Endothelial cell of umbilical vein (primary cell): ENCODE measurements at places on chromosomes 4 and X. TPM values are rescaled to one million over a fixed set of nuclear protein-coding genes. Genes with fewer than 3 reads are reported as not detected.

Gene PABPC5
- 0.42 and 0.44 TPM in 2 replicates for total RNA-seq

- no peak for DNase-seq
These were observed 72.6 kb downstream of the DMD start for GRCh38 chrX:33138677-33139249.

DNA sequence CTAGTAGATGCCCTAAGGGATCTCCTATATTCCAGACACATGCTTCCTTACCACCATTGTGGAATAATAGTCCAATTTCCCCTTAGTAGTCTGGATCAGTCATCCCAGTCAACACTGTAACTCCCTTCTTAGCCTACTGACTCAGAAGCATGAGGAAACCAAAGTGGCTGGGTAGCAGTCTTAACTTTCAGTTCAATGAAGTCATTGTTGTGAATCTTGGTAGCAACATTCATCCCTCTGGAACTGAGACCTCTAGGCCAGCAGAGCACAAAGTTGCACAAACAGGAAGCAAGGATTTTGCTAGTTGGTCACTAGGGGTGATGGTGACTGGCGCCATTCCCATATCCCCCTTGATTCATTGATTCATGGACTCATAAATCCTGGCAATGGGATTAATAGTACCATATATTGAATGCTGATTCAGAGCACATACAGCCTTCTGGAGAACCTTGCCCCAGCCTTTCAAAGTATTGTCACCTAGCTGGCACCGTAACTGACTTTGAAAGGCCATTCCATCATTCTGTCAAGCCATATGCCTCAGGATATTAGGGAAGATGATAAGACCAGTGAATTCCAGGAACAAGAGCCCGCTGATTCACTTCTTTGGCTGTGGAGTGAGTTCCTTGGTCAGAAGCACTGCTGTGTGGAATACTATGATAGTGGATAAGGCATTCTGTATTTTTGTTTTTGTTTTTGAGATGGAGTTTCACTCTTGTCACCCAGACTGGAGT is 19.7 kb upstream of the GPAT3 start:
- DNase-seq: peak; percentile 19

DNA sequence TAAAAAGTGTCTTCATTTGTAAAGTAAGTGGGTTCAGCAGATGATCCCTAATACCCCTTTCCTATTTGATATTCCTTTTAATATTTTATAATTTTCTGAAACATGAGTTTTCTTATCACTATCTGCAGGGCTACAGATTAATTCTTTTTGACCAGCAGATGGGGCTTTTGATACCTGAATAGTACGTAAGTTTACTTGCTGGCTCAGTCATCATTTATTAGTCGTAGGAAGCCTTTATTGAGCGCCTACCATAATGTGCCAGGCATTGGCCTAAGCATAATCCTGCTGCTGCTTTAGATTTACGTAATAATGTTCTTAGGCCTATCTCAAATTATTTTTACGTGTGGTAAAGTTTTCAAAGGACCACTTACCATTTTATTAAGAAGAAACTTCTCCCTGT is 33.1 kb downstream of the OSTC start:
- DNase-seq: peak; percentile 51

DNA sequence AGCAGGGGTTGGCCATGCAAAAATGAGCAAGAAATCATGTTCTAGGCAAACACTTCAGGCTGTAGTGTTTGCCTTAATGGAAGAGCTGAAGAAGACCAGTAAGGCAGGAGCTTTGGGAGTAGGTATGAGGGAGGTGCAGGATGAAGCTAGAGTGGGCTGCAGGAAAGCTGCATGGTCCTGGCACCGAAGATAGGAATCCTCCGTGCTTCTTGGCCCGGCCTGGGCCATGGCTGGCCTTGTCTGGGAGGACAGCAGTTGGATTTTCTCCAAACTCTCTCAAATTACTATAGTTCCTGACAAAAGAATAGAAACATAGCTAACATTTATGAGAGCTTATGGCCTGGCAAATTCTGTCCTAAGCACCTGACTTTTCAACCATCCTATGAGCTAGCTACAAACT is 116.5 kb downstream of the UCHL1 start:
- peak; percentile 29 for DNase-seq

- no peak for DNase-seq
These were observed 55.1 kb downstream of the SH3RF1 start for GRCh38 chr4:169215656-169216055.

GRCh38 chr4:1522606-1523005 is 116.4 kb upstream of the NKX1-1 start:
- no peak for DNase-seq

DNA sequence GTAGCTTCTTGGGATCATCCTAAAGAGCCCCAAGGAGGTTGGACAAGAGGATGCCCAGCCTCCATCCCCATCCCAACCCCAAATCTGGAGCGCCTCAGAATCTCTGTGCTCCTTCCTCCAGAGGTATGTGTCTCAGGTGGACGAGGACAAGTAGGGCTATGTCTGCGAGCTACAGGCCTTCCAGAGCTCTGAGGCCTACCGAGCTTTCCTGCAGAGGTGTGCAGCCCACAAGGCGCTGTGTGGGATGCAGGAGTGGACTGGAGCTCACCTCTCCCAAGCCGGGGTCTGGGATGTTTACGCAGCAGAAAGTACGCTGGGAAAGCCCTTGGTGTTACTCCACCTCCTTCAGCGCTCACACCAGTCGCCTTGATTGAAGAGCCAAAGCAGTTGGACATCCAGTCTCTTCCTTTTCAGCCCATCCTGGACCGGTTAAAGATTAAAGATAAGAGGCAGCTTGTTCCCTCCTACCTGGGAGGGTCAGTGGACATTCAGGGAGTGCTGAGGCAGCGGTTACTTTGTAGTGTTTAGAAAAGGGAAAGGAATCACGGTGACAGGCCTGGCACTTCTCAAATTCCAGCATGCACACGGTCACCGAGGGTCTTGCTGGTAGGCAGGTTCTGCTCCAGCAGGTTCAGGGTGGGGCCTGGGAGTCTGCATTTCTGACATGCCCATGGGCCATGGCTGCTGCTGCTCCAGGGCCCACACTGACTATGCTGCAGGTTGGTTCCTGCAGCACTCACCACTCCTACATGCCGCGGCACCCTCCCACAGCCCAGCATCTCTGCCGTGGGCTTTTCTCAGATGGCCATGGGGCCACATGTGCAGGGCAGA is 29.5 kb upstream of the JAKMIP1 start:
- DNase-seq: no peak

- DNase-seq: no peak
These were observed 127.0 kb downstream of the CCNG2 start for GRCh38 chr4:77284036-77284435.

DNA sequence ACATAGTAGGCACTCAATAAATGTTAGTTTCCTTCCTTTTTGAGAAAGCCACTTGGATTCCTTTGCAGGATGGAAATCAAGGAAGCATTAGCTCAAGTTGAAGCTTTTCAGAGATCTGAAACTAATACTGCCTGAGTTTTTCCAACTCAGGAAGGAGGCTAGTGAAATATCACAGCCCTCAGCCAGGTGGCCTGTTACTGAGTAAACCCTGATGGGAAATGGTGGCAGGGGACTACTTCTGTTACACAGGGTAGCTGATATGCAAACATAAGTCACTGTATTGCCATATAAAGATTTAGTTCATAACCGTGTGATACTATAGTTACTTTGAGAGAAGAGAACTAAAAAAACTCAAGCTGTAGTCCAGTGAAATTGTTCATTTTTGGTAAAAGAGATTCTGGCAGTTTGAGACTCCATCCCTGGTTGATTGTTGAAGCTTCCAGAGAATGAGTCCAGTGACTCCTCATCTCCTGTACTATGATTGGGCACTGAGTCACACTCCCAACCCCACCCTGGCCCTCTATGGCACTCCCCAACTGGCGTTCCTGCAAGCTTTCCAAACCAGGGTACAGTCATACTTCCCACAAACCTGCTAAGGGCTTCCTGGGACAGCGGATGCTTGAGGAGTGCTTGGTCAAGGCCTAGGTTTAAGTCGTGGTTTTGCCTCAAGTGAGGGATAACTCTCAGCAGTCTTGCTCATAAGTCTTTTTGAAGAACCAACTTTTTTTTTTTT is 81.8 kb downstream of the MID1IP1 start:
- peak; percentile 13 for DNase-seq

DNA sequence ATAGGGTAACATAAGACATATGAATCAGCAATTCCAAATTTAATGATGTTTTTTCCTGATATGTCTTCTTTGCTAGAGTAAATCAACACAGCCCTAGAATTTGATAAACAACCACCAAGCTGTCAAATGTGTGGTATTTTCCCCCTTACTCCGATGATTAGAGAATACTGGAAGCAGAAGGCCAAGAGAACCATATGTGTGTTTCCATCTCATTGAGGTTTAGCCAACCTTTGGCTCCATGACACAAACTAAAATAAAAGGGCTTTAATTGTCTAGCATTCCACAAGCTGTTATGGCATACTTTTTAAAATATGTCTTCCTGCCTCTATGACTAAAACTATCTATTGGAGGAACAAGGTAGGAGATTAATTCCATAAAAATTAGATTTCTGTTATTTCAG is 1222.4 kb upstream of the AGA start:
- DNase-seq: no peak

GRCh38 chrX:150038986-150039599 is 100.8 kb upstream of the EOLA2 start:
- DNase-seq: no peak

DNA sequence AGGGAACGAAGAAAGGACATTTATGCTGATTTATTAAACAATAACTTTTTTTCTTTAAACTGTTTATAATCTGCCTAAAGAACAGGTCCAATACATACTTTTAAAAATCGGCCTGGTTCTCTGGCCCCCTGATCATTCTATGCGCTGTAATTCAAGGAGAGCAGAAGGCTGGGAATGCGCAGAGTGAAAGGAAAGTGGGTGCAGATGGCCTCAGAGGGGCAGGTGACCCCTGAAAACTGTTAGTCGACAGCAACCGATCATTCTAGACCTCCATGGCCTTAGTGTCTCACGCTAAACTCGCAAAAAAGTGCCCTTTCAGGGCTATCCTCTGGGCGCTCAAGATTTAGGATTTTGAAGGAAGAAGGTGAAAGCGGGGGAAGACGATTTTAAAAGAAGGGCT is 2.2 kb downstream of the PDE5A start:
- no peak for DNase-seq

DNA sequence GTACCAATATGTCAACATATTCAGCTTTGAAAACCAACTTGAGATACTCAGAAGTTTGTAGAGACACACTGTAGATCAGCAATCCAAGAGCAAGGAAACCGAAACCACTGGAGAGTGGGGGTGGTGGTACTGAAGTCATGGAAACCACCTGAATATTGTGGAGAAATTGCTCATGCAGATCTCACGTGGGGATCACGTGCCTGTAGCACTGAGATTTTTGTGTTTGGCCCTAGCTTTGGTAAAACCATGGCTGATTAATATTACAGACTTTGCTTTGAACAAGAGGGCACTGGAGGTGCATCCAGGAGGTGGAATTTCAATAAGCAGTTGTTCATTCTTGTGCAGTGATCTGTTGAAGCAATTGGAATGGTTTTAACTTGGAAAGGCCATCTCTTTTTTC is 47.2 kb downstream of the GBA3 start:
- DNase-seq: no peak

DNA sequence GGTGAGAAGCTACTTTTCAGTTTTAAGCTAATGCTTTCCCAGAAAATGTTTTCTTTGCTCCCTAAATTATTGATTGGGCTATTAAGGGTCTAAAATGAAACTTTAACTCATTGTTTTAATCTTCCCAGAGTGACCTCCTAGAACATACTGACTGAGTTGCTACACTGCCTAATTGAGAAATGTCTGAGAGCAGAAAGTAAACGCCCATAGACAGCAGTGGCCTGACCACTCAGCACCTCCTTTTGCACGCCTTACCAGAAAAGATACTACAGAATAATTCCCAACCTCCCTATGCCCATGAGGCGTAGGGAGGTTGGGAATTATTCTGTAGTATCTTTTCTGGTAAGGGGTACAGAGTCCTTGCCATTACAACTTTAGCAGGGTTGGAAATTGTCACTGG is 381.8 kb upstream of the LCORL start:
- no peak for DNase-seq

GRCh38 chrX:134172588-134173259 is 64.3 kb upstream of the CCDC160 start:
- DNase-seq: peak; percentile 10

Gene SOX3
- total RNA-seq: not detected in 2 replicates

Gene FNIP2
- total RNA-seq: 13.6 and 14.4 TPM in 2 replicates

DNA sequence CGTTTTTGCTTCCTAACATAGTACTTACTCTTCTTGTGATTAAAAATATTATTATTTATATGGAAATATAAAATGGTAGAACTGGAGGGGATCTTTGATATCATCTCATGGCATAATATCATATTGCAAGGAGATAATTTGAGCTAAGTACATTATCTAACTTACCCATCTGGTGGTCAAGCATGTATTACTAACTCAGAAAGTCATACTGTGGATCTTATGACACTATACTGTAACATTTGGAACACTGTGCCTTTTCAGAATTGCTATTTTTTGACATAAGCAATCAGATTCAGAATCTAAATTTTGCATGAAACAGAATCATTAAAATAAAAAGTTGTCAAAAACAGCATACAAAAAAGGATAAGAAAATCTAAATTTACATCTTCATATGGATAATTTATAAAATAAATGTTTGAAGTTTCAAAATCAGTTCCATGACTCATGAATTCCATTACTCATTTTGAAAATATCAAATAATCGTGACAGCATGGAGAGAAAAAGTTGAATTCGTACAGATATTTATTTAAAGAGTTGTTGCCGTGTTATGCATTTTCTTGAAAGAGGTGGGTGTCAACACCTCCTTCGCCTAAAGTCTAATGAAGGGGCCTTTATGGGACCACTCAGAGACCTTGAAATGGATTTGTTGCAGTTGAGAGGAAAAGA is 928.1 kb downstream of the PDHA2 start:
- DNase-seq: no peak

Gene DIPK2B
- total RNA-seq: 74.8 and 106 TPM in 2 replicates

DNA sequence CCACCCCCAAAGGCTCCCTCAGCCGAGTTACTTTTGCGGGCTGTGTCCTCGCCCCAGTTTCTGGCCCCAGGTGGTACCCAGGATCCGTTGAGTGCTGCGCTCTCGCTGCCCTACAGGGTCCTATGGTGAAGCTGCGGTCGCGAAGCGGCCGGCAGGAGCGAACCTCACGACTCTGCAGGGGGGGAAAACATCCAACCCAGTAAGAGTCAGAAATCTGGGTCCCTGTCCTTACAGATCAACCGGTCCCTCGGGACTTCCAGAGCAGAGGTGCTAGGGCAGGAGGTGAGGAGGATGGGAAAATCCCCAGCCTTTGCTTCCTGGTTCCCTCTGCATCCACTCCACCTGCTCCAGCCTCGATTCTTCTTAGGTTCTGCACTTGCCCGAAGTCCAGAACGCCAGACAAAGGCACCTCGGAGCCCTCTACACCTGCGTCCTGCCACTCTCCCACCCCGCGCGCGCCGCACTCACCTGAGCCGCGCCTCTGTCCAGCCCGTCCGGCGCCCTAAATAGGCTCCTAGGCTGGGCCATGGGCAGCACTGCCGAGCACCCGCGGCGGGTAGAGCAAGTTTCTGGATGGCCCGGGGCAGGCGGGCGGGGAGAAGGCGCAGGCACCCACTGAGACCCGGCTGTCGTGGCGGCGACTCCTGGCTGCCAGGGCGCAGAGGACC is at the start of gene HS3ST1:
HS3ST1 (minus strand) TSS at position 664 of the 668 bp plus-strand sequence. CDS start 28,889 bp downstream, outside the sequence.
- no peak for DNase-seq

- no peak for DNase-seq
These were observed 246.9 kb downstream of the FBXO8 start for GRCh38 chr4:174036576-174036975.
